ENCODE measurements at places on chromosomes 5 and 9.
A peak's percentile ranks its signal among the peaks of the same experiment; 100 is the strongest.

- no peak for DNase-seq
Observed at GRCh38 chr9:92614763-92615461, 55.0 kb downstream of the IPPK start.

- no peak for DNase-seq
Observed at GRCh38 chr5:124457901-124458300, 288.5 kb downstream of the ZNF608 start.

GRCh38 chr5:74182603-74183002 is 457.9 kb downstream of the ENC1 start:
- DNase-seq = no peak

DNA sequence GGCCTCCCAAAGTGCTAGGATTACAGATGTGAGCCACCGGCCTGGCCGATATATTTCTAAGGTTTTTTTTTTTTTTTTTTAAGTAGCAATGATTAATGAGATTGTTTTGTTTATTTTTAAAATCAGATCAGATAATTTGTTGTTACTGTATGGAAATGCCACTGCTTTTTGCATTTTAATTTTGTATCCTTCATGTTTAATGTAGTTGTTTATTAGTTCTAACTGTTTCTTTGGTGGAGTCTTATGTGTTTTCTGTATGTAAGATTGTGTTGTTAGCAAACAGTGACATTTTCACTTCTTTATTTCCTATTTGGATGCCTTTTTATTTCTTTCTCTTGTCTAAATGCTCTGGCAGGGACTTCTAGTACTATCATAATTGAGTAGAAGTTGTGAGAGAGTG is 87.3 kb downstream of the DMXL1 start:
- DNase-seq = no peak

DNA sequence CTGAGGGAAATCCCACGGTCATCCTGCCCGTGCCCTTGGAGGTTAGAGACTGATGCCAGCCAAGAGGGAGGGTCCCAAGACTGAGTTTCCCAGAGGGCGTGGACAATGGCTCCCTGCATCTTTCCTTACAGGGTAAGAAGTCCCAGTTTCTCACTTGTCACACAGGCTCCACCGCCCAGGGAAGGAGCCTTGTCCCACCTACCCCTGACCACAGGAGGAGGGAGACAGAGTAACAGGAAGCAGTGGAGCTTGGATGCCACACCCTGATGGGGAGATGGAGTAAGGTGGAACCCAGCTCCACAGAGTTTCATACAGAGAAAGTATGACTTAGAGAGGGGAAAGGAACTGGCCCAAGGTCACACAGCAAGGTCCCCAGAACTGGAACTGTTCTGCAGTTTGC is 9.4 kb upstream of the CD74 start:
- DNase-seq = no peak

DNA sequence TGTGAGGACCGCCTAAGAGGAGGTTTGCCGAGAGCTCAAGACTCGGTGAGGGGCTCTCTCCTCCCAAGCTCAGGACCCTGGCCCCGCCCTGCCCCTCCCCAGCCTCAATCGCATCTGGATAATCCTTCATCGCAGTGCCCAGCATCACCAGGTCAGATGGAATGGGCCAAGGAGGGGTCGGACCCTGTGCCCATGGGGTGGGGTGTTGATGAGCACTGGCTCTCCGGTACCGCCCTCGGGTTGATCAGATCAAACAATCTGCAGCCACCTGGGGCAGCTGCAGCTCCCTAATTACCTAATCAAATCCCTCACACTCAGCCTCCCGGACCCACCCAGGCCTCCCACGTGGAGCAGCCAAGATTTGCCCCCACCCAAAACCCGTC is 24.4 kb upstream of the TDRD7 start:
- DNase-seq = no peak

GRCh38 chr5:151058891-151059489 is 21.8 kb downstream of the TNIP1 start:
- no peak for DNase-seq

DNA sequence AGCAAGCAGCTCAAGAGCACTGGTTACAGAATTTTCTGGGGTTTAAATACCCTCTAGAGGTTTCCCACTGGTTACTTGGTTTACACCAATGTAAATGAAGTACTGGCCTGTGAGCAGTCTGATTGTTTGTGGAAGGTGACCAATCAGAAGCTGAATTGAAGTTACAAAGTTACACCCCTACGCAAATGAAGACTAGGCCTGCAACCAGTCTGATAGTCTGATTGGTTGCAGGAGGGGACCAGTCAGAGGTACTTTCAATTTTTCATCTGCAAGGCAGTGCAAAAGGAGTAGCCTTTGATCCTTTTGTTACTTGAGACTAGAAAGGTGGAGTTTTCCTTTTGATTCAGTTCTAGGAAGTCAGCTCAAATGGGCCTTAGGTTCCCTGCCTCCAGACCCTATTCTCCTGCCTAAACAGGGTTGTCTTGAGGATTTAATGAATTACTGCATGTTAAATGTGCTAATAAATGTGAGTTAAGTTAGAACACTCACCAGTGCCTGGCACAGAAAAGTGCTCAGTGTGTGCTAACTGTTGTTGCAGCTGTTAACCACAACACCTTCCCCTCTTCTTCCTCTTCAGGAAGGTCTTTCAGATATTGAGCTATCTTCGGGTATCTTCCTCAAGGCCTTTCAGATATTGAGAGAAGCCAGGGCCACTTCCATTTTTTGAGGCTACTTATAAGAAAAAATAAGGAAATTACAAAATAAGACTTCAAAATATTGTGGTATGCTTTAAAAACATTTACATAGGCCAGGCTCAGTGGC is 32.1 kb upstream of the CLINT1 start:
- DNase-seq = no peak

DNA sequence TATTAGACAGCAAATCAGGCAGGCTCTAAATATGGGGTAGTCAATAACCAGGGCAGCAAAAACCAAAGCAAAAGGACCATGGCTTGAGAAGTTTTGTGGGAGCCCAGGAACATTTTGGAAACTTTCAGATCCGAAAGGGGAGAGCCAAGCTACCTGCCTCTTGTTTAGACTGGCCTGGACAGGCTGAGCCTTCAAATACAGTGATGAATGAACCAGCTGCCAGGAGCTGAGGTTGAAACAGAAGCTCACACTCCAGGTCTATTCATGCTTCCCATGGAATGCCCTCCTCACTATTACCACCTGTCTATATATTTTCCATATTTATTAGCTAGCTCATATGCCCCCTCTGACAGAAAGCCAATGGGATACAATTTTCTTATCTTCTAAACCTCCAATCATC is 150.8 kb upstream of the SLC44A1 start:
- no peak for DNase-seq

- DNase-seq = no peak
Observed at GRCh38 chr5:124596595-124597421, 149.6 kb downstream of the ZNF608 start.

DNA sequence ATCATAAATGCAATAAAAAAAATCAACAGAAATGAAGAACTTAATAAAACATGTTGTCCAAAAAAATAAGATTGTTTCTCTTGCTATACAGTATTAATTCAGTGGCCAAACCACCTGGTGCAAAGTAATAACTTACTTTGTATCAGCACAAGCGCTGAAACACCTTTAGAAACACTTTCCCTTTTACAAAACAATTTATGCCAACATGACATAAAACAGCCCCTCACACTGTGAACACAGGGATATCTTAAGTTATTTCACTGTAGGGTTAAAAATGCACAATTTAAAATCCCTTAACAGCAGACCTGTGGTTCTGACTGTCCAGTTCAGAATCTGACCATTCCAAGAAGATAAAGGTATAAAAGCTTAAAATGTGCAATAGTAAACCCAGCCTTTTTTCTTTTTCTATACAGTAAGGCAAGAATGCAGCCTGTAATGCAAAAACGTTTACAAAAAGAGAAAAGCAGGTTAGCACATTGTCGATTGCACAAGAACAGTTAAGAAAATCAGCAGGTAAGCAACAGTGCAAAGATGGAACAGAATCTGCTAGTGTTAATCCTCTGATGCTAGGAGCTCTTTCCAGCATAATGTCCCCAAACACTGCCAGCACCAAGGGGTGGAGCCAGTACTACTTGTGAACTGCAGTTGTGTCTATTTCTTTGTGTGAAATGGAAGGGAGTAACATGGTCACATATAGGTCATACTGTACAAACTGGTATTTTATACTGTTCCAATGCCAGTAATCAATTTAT is 21.6 kb downstream of the RAB14 start:
- no peak for DNase-seq

DNA sequence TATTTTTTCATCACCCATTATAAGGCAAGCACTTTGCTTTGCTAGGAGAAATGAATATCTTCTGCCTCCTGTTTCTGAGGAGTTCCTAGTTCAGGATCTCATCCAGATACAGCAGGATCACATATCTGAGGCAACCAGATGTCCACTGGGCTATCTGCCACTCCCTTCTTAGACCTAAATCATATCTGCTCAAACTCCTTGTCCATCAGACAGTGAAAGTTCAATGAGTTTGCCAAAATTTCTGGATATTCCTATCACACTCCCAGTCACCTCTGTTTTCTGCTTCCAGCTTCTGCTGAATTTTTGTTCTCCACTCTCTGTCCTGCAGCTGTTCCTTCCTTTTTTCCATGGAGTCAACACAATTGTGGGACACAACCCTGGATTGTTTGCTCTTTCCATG is 54.2 kb upstream of the BASP1 start:
- DNase-seq = no peak

DNA sequence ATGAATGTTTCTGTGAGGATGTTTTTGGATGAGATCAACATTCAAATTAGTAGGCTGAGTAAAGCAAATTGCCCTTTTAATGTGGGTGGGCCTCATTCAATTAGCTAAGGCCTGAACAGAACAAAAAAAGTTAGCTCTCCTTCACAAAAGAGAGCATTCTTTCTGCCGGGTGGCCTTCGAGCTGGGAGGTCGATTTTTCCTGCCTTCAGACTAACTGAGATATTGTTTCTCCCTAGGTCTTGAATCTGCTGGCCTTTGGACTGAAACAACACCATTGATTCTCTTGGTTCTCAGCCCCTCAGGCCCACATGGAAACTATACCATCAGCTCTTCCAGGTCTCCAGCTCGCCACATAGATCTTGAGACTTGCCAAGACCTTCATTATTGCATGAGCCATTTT is 29.1 kb upstream of the FREM1 start:
- DNase-seq = no peak

GRCh38 chr5:2465383-2465782 is 286.1 kb downstream of the IRX2 start:
- DNase-seq = no peak

DNA sequence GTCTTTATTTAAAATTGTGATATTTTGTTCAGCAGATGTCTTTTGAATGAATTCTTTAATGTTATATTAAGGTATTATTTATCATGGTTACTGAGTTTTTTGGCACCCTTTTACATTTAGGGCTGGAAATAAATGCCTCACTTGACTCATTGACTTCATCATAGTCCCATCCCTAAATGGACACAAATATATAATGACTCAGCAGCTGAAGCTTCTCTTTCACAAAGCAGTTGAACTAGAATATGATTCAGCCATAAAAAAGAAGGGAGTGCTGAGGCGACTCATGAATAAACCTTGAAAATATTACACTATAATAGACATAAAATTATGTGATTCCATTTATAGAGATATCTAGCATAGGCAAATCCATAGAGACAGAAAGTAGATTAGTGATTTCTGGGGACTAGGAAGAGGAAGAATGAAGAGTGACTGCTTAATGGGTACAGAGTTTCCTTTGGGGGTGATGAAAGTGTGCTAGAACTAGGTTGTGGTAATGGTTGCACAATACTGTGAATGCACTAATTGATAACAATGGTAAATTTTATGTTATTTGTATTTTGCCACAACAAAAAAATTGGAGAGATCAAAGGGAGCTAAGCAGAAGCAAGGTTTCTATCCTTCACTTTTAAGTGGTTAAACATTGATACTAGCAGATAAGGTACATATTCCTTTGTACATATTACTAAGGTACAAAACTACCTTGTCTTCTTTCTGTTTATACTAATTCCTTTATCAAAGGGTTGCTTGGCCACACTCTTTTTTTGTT is 449.6 kb downstream of the NTRK2 start:
- no peak for DNase-seq

DNA sequence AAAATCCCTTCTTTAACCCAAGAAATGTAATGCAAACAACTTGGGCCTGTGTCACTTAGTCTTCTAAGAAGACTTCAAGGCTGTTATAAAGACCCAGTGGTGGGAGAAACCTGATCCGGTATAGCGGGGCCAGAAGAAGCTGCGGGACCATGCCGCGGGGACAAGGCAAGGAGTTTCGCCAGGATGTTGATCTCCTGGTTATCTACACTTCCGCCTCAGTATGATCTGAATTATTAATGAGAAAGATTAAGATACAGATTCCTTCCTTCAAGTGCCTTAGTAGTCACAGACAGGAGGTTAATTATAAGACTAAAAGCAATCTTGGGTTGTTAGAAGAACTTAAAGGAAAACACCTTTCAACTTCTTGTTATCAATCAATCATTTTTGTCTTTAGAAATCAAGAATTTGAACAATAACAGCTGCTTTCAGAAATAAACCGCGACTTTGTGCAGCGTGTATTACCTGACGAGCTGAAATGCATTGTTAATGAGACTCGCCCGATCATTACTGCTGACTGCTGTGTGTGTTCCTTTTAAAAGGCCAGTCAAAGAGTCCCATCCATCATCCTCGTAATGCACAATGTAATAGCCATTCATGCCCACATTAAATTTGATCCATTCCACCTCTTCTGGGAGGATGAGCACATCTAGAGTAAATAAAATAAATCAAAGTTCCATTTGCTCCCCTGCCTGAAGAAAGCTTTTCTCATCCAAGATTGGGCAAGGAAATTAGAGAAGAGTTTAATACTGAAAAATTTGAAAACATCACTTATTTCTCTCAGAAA is 22.2 kb downstream of the ERAP1 start:
- peak; percentile 35 for DNase-seq

- no peak for DNase-seq
Observed at GRCh38 chr9:130346431-130346830, 80.9 kb downstream of the HMCN2 start.

DNA sequence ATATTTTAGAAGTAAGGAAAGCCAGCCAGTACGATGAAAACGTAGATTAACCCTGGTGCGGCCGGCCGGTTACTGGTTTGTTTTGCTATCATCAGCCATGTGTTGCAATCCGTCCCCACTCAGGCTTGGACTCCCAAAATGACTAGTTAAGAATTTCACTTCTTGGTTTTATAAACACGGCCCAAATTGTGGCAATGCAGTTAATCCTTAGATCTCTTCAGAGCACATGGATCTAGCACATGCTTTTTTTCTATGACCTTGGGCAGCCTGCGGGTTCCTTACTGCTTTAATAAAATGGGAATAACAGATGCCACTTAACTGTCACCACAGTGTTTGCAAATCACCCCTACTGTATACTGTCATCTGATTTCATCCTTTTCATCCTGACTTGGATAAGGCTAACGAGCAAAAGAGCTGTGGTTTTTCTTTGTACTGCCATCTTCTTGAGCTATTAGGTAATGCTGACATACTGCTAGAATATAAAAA is 1.5 kb downstream of the NDFIP1 start:
- DNase-seq = no peak

Measured in NCI-H774 (cell line).